Liver (tissue), 10 donors: ENCODE measurements at places on chromosomes 4 and X.

- no peak for DNase-seq
Observed at GRCh38 chrX:65406532-65406931, 128.1 kb downstream of the LAS1L start.

GRCh38 chr4:174451718-174452296, 70.5 kb downstream of the HPGD start:
- no peak for DNase-seq

GRCh38 chr4:120921456-120922380, 808 bp downstream of the PRDM5 start:
- DNase-seq, result peak; percentile 53

DNA sequence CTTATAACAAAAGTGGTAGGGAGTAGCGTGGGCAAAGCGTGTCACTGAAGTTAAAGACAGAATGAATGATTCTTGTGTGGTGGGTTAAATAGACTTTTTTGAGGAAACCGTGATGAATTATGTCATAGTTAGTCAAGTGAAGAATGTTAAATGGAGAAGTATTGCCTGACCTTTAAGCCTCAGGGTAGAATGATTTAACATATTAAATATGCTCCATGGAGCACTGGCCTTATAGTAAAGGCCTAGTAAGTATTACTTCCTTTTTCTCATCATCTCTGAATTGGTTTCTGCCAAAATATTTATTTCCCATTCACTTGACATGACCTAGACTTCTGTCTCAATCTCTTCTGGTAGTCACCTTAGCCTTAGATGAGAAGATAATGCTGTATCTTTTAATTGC, 23.7 kb downstream of the MAGEB1 start:
- no peak for DNase-seq

DNA sequence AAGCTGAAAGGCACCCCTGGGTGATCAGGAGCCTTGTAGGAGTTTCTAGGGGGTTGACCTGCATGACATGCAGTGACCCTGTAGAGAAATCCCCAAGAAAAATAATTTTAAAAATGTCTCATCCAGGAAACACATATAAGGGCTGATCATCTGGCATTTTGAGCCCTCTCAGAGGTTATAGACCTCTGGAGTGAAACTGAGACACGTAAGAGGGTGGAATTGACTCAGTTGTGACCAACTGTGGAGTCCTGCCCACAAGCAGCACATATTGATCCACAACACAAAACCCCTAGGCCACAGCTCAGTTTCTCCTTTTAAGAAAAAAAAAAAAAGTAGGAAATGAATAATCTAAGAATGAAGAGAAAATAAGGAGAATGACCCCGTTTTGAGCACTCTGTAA, 32.5 kb upstream of the MTMR8 start:
- DNase-seq, result no peak

DNA sequence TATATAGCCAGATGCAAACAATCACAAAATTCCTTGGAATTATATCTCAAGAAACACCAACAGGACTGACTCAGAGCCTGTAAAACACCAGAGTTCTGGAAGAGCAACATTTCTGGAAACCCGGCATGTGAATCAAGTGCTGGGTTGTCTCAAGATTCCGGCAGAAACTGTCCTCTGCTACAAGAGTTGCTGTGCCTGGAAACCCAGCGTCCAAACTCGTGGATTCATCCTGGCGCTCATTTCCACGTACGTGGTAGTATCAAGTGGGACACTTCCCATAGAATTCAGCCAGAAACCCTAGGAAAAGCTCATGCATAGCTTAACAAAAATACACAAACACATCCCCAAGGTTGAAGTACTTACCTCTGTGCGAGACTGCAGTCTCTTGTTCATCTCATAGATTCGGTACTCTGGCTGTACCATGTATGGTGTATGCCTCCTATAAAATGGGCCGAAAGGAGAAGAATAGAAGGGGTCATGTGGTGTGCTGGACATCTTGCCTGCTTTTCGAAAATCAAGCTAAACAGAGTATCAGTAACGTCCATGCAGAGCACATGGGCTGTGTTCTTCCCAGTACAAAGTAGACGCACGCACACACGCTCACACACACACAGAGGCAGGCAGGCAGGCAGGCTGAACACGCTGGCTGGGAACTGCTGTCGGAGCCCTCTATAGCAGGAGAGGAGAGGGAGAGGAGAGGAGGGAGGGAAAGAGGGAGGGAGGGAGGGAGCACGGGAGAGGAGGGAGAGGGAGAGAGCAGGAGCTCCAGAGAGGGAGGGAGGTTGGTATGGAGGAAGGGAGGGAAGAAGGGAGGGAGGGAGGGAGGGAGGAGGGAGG, at the start of gene LDB2:
Gene LDB2, minus strand, starts transcription at position 655 of the 837 bp plus-strand sequence.
- DNase-seq, result peak; percentile 43

DNA sequence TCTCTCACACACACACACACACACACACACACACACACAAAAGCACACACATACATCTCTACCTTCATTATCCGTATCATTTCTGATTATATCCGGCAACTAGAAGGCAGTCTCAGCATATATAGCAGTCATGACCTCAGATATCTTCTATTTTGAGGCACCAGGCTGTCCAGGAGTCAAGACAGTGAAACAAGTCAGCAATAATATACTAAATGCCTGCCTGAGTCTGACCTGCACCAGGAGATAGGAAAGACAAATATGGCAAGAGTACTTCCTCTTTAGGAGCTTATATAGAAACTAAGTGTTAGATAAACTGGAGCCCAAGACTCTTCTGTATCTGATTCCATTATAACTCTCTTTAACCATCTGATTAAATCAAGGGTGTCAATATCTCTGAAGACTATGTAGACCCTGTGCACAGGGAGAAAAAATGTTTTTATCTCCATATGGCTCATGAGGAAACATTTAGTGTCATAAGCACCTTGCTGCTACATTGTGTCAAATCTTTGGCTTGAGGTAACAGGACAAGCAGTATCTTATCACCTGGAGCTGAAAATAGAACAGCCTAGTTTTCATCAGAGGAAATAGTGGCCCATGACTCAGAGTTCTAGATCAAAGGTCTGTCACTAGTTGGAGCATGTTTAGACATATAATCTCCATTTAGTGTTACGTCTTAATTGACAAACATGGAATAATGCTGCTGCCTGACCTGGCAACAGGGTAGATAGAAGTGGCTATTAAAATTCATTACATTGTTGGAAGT, 27.0 kb upstream of the FAM47B start:
- DNase-seq, result no peak

GRCh38 chr4:1376841-1377605, 29.2 kb downstream of the NKX1-1 start:
- DNase-seq, result no peak

DNA sequence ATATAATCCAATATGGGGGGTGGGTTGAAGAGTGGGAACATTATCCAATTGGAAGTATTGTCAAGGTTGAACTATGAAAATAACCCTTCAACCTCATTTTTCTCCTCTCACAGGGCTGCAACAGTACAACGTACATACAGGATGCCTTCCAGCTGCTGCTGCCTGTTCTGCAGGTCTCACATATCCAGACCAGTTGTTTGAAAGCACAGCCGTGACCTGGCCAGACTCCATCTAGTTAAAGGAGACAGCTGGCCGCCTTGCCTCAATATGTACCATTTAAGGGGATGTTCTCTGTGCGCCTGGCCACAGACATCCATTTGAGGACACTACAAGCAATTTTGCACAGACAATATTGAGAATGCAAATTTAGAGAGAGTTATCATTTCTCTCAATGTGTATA, 75.7 kb downstream of the FAM114A1 start:
- no peak for DNase-seq

DNA sequence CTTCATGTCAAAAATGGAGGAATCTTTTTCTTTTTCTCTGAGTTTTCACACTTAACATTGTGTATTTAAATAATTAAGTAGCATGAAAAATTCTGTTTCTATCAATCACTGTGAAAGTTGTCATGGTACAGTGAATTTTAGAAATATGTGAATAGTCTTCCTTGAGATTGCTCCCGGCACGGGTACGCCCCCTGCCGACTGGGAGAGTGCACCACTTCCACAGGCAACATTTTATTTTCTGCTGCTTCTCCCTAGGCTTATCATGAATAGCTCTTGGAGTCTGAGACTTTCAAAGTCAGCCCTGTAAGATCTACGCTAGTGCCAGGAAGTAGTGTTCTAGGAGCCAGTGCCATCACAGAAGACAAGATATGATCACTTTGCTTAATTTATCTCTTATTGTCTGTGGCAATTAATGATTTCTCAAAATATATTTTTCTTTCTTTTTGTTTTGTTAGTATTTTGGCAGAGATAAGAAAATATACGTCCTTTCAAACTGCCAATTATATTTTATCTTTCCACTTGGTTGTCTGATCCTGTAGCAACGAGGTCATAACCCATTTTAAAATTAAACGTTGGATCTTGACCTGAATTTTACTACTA, 763.8 kb upstream of the AADAT start:
- peak; percentile 53 for DNase-seq
